CD4-positive, alpha-beta T cell treated with Interleukin-6 for 4 hours (primary cell): ENCODE measurements at places on chromosomes 11 and 22.
A peak's percentile ranks its signal among the peaks of the same experiment; 100 is the strongest.

DNA sequence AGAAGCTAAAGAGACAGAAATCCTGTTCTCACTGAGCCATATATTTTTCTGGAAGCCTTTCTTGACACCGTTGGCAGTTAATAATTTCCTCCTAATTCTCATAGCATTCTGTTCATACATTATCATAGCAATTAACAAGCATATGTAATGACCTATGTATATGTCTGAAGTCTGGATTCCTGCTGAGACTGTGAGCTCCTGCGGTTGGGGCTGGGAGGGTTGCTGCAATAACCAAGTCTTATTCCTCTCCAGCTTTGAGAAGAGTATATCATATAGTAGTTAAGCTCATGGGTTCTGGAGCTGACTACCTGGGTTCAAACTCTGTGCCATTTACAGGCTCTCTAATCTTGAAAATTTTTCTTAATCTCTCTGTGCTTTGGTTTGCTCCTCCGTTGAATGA, 175.2 kb downstream of the MAML2 start:
- DNase-seq, result no peak

- DNase-seq, result no peak
Measured at GRCh38 chr11:76800466-76801200, 17.5 kb downstream of the TSKU start.

DNA sequence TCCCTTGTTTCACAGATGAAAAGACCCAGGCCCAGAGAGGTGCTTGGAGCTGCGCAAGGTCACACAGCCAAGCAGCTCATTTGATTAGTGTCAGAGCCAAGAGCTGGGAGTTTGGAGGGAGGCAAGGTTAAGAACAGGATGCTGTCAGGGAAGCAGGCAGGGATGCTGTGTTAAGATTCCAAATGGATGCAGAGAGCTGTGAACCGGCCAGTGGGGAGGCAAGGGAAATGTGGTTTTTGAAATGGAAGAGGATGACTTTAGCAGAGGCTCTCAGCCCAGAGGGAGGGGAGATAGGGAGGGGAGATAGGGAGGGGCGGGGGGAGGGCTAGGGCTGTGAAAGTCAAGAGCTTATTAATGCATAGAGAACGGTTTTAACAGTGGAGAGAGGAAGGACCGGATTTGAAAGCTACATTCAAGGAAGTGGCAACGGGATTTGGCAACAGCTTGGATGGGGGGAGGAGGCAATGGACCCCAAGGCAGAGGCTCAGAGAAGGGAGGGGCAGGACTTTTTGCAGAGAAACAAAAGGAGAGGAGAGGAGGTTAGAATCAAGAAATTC, 13.0 kb downstream of the RTN4RL2 start:
- DNase-seq, result no peak

DNA sequence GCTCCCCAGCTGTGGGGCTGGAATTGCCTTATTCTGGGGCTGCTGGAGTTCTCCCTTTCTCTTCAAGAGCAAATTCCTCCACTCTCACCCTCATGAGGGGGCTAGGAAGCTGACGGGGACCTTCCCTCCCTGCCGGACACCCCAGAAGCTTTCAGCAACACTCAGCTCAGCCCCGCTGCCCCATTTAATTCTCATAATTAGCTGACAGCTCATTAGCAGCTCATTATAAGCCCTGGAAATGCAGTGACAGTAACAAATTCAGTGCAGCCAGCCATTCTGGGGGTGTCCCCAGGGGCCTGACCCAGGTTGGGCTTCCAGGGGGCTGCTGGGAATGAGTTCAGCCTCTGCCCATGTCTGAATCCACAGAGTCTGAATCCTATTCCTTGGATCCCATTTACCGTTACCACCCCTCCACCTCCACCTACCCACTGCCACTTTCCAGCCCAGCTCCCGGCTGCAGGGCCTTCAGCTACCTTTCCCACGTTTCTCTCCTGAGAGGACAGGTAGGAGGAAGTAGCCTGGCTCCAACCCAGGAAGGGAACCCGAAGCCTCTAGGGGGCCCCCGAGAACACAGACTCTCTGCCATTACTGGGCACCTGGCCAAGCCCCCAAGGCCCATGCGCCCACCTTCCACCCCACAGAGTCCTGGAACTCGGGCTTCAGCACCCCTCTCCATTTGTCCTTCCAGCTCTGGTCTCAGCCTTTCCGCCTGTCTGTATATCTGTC, 101.7 kb upstream of the LMO1 start:
- DNase-seq, result no peak

GRCh38 chr11:1870721-1871466, 18.0 kb downstream of the LSP1 start:
- DNase-seq, result peak; percentile 68

DNA sequence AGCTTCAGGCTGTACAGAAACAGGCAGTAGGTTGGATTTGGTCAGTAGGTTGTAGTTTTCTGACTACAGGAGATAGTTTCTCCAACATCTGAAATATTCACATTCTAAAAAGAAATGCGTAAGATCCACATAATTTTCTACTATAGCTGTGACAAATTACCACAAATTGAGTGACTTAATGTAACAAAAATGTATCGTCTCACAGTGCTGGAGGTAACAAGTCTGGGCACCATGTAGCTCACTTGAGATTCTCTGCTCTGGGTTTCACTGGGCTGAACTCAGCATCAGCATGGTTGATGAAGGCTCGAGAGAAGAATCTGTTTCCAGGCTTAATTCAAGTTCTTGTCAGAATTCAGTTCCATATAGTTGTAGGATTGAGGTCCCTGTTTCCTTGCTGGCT, 350.9 kb upstream of the CCDC179 start:
- no peak for DNase-seq

- DNase-seq, result no peak
Measured at GRCh38 chr22:40567626-40568328, 68.7 kb downstream of the MRTFA start.

- no peak for DNase-seq
Measured at GRCh38 chr11:78170874-78171549, 17.4 kb downstream of the KCTD21 start.

GRCh38 chr22:27650572-27650971, 151.0 kb downstream of the MN1 start:
- DNase-seq, result no peak

- DNase-seq, result no peak
Measured at GRCh38 chr11:1938343-1939005, 8.7 kb upstream of the MRPL23 start.

GRCh38 chr11:134328433-134328832, 3.4 kb upstream of the GLB1L2 start:
- no peak for DNase-seq

- no peak for DNase-seq
Measured at GRCh38 chr11:86063536-86063935, 5.3 kb downstream of the PICALM start.

DNA sequence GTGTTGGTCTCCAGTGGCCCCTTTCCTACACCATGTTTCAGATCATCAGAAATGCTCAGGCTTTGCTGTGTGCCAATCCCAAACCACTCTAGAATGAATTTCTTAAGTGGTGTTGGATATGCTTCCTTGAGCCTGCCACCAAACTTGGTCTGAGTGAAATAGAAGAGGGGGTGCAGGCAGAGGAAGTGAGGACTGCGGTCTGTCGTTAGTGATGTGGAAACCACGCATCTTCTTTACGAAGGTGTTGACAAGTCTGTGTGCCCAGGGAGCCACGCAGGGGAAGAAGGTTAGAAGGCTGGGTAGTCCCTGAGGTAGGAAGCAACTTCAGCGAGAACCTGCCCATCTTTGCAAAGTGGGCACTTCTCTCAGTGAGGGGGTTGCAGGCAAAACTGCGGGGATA, 187.4 kb upstream of the NAV2 start:
- DNase-seq, result no peak

- DNase-seq, result no peak
Measured at GRCh38 chr11:19628018-19628417, 84.6 kb upstream of the NAV2 start.

- DNase-seq, result no peak
Measured at GRCh38 chr11:69807106-69807815, 12.0 kb downstream of the FGF3 start.

GRCh38 chr11:57239348-57239747, 2.3 kb upstream of the APLNR start:
- DNase-seq, result no peak

GRCh38 chr11:97092823-97093222, 703.0 kb downstream of the JRKL start:
- no peak for DNase-seq

DNA sequence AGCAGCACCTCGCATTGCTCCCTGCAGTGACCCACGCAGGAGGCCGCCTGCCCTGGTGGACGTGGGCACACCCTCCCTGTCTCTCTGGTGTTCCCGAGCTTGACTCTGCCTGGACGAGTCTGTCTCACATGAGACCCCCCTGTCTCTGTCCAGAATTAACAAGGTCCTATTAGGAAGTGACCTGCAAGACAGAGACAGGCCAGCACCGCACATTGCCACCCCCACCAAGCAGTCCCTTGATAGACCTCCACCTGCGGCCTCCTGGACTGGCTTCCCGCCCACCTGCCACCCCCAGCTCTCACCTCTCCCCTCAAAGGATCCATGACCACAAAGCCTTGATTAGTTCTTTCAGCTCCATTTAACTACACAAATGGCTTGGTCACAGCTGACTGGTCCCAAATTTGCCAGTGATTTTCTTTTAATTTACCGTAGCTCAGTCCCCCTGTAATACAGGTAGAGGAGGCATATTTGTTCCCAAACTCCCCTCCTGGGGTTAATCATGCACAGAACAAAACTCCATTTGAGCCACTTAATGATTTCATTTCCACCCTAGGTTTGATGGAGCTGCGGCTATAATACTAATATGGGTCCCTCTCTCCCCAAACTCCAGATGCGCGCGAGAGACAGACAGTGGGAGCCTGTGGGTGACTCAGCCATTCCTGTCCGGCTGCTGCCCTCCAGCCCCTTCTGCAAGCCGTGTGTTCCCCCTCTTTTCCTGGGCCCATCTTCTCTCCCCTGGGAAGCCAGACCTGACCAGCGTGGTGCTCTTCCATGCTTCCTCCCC, 11.2 kb downstream of the SPATA19 start:
- DNase-seq, result no peak

GRCh38 chr22:50310949-50311444, 3.6 kb upstream of the PLXNB2 start:
- DNase-seq, result no peak

DNA sequence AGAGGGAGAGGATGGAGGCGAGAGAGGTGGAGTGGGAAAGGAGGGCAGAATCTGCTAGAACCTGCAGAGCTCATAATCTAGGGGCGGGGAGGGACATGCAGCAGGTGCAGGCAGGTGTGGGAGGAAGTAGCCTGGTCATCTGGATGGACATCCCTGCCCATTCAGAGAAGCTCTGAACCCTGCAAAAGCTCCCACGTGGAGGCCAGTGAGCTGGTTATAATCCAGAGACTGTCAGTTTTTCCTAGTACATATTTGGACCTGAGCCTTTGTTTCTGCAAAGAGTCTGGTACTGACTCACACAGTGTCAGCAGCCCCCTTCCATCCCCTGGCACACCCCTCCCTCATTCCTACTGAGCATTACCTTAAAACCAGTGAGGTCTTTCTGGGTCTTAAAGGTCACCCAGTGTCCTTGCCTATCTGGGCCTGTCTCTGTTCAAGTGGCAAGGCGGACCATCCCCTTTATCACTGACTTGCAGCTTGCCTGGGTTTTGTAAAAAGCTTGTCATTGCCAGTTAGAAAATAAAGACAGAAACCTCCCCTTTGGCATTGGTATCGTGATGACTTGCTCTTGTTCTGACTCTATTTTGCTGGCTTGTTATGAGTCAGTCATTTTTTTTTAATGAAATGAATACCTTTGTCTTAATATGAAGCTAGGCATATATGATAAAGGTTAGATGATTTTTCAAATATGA, 26.1 kb downstream of the PTPRJ start:
- DNase-seq, result peak; percentile 45

- no peak for DNase-seq
Measured at GRCh38 chr22:19806213-19807160, 45.9 kb downstream of the TBX1 start.

DNA sequence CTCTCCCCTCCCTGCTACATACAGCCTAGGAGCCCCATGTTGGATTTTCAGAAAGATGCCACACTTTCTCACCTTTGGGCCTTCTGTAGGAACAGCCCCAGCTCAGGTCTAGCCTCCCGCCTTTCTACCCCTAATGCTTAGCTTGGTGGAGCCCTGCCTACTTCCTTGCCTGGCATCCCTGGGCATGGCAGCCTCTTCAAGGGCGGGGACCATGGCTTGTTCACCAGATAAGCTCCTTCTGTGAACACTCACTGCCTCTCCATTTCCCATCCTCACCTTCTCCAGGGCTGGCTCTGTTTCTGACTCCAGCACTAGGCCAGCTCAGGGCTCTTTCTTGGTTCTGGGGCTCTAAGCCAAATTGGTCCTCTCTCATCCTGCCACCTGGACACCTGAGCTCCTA, 1.4 kb downstream of the SEPTIN3 start:
- no peak for DNase-seq

DNA sequence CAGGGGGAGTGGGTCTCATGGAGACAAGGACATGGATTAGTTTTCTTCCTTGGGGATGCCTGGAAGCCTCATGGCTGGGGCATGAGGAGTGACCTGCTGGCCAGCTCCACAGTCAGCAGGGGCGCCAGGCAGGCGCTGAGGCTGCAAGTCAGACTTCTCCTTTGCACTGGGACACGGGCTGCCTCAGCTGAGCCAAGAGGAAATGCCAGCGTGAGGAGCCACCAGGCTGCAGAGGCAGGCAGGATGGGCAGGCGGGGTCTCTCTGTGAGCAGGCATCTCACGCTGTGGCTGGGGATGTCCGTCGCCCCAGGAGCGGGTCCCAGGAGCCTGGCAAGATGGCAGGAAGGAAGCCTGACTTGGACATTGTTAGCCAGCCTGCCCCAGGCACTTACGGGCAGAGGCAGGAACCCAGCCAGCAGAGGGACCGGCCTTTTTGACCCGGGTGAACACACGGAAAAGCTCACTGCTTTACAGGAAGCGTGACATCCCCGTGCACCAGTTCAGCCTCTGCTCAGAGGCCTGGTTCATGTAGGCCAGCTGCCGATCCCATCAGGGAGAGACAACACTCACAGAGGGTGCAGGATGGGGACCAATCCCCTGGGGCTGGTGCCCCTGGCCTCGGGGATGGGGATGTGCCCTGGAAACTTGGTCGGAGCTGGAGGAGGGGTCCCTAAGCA, 10.2 kb downstream of the GNB1L start:
- DNase-seq, result peak; percentile 55

GRCh38 chr11:5250543-5251204, 1.0 kb upstream of the HBG1 start:
- DNase-seq, result no peak

GRCh38 chr11:93939084-93939760, 81.9 kb upstream of the HEPHL1 start:
- DNase-seq, result no peak

- no peak for DNase-seq
Measured at GRCh38 chr11:114293201-114293711, 2.9 kb upstream of the NNMT start.

DNA sequence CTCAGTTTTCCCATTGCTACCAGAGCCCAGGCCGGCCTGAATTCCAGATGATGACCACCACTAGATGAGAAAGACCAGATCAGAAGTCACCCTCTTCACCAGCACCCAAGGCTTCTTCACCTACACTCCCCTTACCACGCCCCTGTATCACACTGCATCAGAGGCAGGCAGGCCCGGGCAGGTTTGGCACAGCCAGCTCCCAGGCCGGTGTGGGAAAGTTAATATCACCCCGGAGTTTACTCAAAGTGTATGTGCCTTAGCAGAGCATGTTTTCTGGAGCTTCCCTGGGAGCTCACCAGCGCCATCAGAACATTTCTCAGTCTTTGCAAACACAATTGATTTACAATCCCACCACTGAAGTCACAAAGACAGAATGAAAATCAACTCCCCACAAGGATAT, 47.5 kb upstream of the POU2AF1 start:
- DNase-seq, result no peak
